Muscle of leg (tissue), 16 donors: ENCODE measurements at places on chromosomes 6 and 20.
A peak's percentile ranks its signal among the peaks of the same experiment; 100 is the strongest.

- no peaks in the 10 kb centered on the region for H3K4me1 ChIP-seq
- no peak overlapping the region for H3K4me3 ChIP-seq
- no peak for DNase-seq
These were observed 145.5 kb downstream of the TENT5A start for GRCh38 chr6:81606965-81607381.

- H3K4me1 ChIP-seq: peaks cover 4% of the 10 kb centered on the region
- H3K27ac ChIP-seq: no peak overlapping the region
- no peaks in the 10 kb centered on the region for H3K27me3 ChIP-seq
- H3K36me3 ChIP-seq: peaks cover 36% of the 10 kb centered on the region
These were observed 15.0 kb upstream of the MAP1LC3A start for GRCh38 chr20:34543463-34544056.

DNA sequence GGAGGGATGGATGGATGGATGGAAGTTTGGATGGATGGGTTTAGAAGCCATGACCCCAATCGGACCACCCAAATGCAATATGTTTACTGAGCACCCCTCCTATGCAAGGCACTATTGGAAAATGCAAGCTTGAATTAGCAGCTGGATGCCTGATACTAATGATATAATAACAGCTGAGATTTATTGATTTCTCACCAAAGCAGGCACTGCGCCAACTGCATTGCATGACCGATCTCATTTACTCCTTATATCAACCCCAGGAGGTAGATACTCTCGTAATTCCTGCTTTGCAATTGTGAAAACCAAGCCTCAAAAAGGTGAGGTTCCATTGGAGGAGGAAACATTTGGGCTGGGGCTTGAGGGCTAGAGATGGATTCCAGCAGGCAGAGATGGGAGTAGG is 89.7 kb downstream of the KCNB1 start:
- no peaks in the 10 kb centered on the region for H3K27me3 ChIP-seq
- no peaks in the 10 kb centered on the region for H3K36me3 ChIP-seq
- no peak overlapping the region for H3K4me3 ChIP-seq
- no peak overlapping the region for H3K27ac ChIP-seq
- H3K4me1 ChIP-seq: peaks cover 15% of the 10 kb centered on the region
- DNase-seq: no peak

DNA sequence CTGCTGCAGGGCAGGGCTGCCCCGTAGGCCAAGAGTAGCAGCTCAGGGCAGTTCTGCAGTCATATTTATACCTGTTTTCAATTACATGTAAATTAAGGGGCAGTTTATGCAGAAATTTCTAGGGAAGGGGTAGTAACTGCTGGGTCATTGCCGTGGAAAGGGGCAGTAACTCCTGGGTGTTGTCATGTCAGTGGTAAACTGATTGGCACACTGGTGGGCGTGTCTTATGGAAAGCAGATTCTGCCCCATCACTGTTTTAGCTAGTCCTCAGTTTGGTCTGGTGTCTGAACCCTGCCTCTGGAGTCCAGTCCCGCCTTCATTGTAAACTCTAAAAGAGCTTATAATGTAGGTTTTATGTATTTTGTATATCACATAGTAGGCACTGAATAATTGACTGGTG is 22.1 kb downstream of the MAP3K4 start:
- no peak overlapping the region for H3K27ac ChIP-seq
- no peaks in the 10 kb centered on the region for H3K27me3 ChIP-seq
- peaks cover 5% of the 10 kb centered on the region for H3K4me1 ChIP-seq

- no peak for DNase-seq
- no peak overlapping the region for H3K4me3 ChIP-seq
- H3K4me1 ChIP-seq: peaks cover 15% of the 10 kb centered on the region
- no peaks in the 10 kb centered on the region for H3K36me3 ChIP-seq
- peak overlapping the region; percentile 7 for H3K27ac ChIP-seq
These were observed 35.3 kb upstream of the EZR start for GRCh38 chr6:158854214-158855101.

GRCh38 chr6:37258405-37259105 is 611 bp upstream of the TMEM217 start:
- peaks cover 11% of the 10 kb centered on the region for H3K4me1 ChIP-seq
- no peaks in the 10 kb centered on the region for H3K36me3 ChIP-seq
- peak overlapping the region; percentile 92 for H3K4me3 ChIP-seq
- H3K27ac ChIP-seq: peak overlapping the region; percentile 90
- peaks cover 3% of the 10 kb centered on the region for H3K27me3 ChIP-seq

DNA sequence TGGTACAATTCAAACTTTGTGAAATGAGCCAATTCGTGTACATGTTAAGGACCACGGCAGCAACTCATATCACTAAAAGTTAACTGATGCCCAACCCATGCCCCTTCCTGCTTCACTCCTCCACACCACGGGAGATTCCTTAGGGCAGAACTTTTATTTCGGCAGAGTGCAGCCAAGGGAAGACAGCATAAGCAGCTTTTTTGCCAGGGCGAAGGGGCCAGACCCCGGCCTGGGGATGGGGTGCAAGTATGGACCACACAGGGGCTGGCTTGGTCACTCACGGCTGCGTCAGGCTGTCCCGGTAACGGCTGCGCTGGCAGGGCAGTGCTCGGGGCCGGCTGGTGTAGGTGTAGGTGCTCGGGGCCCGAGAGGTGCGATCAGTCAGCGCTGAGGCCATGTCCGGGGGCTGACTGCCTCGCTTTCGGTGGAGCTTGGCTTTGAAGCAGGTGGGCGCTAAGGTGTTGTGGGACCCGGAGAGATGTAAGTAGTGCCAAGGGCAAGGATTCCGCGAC is 792 bp downstream of the RSPH3 start:
- peak overlapping the region; percentile 89 for H3K27ac ChIP-seq
- H3K4me1 ChIP-seq: peaks cover 5% of the 10 kb centered on the region
- DNase-seq: no peak
- no peaks in the 10 kb centered on the region for H3K36me3 ChIP-seq
- H3K4me3 ChIP-seq: peak overlapping the region; percentile 67
- H3K27me3 ChIP-seq: no peaks in the 10 kb centered on the region

DNA sequence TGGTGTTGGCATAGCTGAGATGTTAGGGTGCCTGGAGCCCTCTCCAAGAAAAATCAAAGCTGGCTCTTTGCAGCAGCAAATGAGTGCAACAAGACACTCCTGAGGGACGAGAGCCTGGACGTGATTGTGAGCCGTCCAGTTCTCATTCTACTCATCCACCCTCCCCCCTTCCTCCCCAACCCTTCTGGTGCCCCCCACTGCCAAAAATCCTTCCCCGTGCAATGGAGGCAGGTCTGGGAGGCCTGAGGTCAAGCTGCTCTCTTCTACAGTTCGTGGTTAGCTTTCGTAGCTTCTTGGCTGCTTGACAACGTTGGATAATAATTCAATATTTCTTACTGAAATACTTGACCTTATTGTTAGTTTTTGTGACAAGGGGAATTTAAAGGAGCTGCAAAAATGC is 185.3 kb upstream of the SUPT3H start:
- H3K4me1 ChIP-seq: peaks cover 4% of the 10 kb centered on the region
- peak; percentile 69 for DNase-seq
- H3K36me3 ChIP-seq: no peaks in the 10 kb centered on the region
- no peak overlapping the region for H3K27ac ChIP-seq
- H3K4me3 ChIP-seq: no peak overlapping the region

DNA sequence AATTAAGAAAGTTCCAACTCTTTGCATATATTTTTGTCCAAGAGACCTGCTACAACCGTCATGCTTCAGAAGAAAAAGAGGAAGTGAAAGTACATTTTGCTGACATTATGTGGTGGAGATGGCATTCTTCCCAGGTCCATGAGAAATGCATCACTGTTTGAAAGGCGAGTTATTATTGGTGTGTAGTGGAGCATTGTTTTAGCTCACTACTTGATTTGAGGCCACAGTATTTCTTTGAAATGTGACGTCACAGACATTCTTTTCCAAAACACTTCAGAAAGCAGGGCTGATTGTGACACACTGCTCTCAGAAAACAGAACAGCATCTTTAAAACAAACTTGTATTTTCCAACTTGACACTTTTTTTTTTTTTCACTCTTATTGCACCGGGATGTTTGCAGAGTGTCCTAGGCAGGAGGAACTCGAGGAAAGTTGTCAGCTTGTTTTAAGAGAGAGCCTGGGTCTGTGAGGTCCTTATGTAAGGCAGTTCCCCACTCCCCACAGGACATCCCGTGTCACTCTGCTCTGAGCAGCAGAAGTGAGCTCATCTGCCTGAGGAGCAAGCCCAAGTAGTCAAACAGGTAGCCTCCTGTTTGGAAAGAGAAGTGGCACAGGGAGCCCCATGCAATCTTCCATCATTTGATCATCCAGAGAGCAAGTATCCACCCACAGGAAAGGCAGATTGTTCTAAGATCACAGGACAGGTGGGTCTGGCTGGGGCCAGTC is 1.1 kb downstream of the SPTLC3 start:
- no peaks in the 10 kb centered on the region for H3K27me3 ChIP-seq
- peak overlapping the region; percentile 81 for H3K27ac ChIP-seq
- no peaks in the 10 kb centered on the region for H3K36me3 ChIP-seq
- peak overlapping the region; percentile 41 for H3K4me3 ChIP-seq

DNA sequence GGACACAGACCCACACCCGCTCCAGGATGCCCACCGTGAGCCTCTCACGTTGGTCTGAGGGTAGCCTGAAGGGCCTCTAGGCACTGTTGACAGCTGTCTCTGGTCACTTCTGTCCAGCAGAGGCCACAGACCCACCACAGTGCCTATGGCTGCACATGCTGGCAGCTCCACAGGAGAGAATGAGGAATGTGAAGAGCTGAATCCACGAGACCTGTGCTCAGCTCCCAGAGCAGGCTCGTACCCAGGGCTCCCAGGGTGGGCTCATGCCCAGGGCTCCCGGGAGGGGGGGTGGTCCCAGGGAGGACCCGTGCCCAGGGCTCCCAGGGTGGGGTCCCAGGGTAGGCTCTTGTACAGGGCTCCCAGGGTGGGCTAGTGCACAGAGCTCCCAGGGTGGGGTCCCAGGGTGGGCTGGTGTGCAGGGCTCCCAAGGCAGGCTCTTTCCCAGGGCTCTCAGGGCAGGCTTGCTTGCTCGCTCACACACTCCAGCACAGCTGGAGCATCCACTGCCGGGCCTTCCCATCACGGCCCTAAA is 201.0 kb downstream of the SYNDIG1 start:
- no peak overlapping the region for H3K4me3 ChIP-seq
- H3K27ac ChIP-seq: no peak overlapping the region
- DNase-seq: no peak
- no peaks in the 10 kb centered on the region for H3K4me1 ChIP-seq
- peaks cover 5% of the 10 kb centered on the region for H3K36me3 ChIP-seq

- H3K4me1 ChIP-seq: no peaks in the 10 kb centered on the region
- no peaks in the 10 kb centered on the region for H3K36me3 ChIP-seq
- no peak overlapping the region for H3K27ac ChIP-seq
- H3K4me3 ChIP-seq: no peak overlapping the region
- DNase-seq: no peak
These were observed 895.6 kb upstream of the MAP3K7 start for GRCh38 chr6:91482498-91482897.

DNA sequence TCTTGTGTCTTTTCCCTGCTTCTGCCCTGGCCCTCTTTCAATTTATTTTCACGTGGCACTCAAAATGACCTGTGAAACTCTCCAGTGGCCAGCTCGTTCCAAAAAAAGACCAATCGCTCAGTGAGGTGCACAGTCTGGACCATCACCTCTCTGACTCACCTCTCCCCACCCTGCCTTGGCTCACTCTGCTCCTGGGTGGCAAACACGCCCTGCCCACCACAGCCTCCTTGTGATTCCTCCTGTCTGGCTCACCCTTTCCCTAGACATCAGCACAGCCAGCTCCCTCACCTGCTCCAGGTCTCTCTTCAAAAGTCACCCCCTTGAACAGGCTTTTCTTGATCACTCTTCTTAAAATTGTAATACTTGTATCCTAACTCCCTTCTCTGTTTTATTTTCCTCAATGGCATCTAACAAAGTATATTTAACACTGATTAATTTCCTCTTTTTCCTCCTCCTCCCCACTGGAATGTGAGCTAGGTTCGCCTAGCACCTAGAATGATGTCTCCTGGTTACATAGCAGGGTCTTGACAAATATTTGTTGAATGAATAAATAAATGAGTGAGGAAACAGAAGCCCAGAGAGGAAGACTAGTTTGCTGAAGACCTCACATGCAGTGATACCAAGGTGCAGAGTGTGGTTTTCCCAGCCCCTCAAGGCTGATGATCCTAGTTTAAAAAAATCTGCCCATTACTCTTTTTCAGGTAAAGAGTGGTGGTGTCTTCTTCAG is 109.0 kb downstream of the GJA10 start:
- H3K27me3 ChIP-seq: no peaks in the 10 kb centered on the region
- peaks cover 4% of the 10 kb centered on the region for H3K36me3 ChIP-seq
- H3K4me3 ChIP-seq: no peak overlapping the region
- H3K4me1 ChIP-seq: peaks cover 3% of the 10 kb centered on the region
- no peak for DNase-seq

DNA sequence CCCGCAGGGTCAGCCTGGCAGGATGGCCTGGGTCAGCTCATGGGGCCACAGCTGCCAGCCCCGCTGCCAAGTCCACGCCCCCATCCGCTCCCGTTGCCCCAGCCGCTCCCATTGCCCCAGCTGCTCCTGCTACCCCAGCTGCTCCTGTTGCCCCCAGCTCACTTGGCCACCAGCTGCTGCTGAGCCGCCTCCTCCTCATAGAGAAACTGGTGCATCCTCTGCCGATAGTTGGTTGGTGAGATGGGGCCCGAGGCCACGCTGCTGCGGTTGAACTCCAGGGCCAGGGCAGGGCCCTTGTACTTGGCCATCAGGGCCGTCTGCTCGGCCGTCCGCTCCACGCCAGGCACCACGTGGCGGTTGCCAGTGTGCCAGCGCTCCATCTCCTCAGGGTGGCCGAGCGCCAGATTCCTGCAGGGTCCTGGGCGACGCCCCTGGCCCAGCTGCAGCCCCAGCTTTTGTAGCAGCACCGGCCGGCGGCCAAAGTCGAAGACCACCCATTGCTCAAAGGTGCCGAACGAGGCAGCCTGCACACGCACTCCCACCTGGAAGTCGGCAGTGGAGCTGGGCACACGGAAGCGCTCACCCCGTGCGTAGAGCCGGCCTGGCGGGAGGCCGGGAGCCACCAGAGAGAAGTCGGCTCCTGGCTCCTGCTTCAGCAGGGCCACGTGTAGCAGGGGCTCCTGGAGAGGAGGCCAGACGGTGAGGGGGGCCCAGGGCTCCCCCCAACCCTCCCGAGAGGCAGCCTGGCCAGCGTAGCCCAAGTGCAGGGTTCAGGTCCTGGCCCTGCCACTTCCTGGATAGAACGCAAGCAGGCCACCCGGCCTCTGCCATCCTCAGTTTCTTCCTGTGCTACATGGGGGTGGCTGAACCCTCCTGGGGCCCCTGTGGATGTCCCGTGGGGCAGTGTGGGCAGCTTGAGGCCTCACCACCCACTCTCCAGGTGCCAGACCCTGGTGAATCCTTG is 4.8 kb downstream of the HELZ2 start:
- H3K27me3 ChIP-seq: no peaks in the 10 kb centered on the region
- H3K4me1 ChIP-seq: peaks cover 30% of the 10 kb centered on the region
- no peak overlapping the region for H3K27ac ChIP-seq
- DNase-seq: peak; percentile 51
- no peak overlapping the region for H3K4me3 ChIP-seq

- DNase-seq: peak; percentile 79
- peak overlapping the region; percentile 83 for H3K27ac ChIP-seq
- no peaks in the 10 kb centered on the region for H3K36me3 ChIP-seq
- no peaks in the 10 kb centered on the region for H3K4me1 ChIP-seq
- H3K27me3 ChIP-seq: no peaks in the 10 kb centered on the region
- H3K4me3 ChIP-seq: peak overlapping the region; percentile 52
These were observed 726 bp downstream of the FLRT3 start for GRCh38 chr20:14336686-14337085.

GRCh38 chr20:48295966-48296421 is 510.7 kb upstream of the SULF2 start:
- peaks cover 26% of the 10 kb centered on the region for H3K4me1 ChIP-seq
- no peaks in the 10 kb centered on the region for H3K36me3 ChIP-seq
- no peaks in the 10 kb centered on the region for H3K27me3 ChIP-seq
- no peak overlapping the region for H3K4me3 ChIP-seq
- H3K27ac ChIP-seq: peak overlapping the region; percentile 25

- no peak overlapping the region for H3K4me3 ChIP-seq
- no peak overlapping the region for H3K27ac ChIP-seq
- no peaks in the 10 kb centered on the region for H3K27me3 ChIP-seq
- H3K4me1 ChIP-seq: no peaks in the 10 kb centered on the region
- no peak for DNase-seq
- H3K36me3 ChIP-seq: no peaks in the 10 kb centered on the region
These were observed 524.3 kb downstream of the EYS start for GRCh38 chr6:65182681-65183080.
